ENCODE measurements at places on chromosomes 12 and 14. TPM values are rescaled to one million over a fixed set of nuclear protein-coding genes. Genes with fewer than 3 reads are reported as not detected.
A peak's percentile ranks its signal among the peaks of the same experiment; 100 is the strongest.

DNA sequence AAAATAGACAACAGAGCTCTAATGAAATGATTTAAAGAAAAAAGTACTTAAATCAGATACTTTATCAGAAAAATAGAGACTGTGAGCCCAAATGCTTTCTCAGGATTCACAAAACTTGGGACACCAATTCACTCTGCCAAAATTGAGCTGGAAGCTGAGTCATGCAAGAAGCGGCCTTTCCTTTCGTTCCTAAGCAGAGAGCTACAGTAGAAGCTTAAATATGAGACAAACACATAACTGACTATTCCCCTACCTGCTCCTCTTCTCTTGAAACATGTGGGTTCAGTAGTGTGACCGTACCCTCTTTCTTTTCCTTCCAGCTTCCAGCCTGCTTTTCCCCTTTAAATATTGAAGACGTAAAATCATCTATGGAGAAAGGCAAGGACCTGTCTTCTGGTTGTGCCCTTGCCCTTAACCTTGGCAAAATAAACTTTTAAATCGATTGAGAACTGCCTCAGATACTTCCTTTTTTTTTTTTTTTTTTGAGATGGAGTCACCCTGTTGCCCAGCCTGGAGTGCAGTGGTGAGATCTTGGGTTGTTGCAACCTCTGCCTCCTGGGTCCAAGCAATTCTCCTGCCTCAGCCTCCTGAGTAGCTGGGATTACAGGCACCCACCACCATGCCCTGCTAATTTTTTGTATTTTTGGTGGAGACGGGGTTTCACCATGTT is 4.4 kb upstream of the SDS start:
- DNase-seq, result peak; percentile 75

- peak; percentile 82 for DNase-seq
These were observed 745 bp downstream of the CDCA4 start for GRCh38 chr14:105019861-105020814.

DNA sequence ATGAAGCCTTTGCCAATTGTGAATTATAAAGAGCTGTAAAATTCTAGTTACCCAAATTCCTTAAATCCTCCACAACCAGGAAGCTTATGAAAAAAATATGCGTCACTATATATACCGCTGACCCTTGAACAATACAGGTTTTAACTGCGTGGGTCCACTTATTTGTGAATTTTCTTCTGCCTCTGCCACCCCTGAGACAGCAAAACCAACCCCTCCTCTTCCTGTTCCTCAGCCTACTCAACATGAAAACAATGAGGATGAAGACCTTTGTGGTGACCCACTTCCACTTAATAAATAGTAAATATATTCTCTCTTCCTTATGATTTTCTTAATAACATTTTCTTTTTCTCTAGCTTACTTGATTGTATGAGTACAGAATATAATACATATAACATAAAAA is 42.2 kb downstream of the CMKLR1 start:
- DNase-seq, result no peak

GRCh38 chr14:100849115-100849781 is 23.3 kb downstream of the MEG3 start:
- DNase-seq, result peak; percentile 92

GRCh38 chr12:26696613-26697092 is 136.3 kb downstream of the ITPR2 start:
- DNase-seq, result no peak

DNA sequence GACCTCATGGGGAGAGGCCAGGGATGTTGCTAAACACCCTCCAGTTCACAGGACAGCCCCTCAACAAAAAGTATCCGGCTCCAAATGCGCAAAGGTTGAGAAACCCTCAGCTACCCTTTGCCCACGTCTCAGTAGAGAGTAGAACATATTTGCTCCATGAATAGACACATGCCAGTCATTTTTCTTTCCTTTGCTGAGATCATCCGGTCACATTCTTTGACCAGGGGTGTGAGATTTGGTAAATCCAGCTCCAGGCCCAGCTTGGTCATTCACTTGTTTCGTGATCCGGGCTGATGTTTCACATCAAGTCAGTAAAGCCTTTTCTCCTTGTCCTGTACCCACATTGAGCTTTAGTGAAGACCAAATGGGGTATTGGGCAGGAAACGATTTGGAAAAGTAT is 83.6 kb upstream of the LHX5 start:
- DNase-seq, result no peak

DNA sequence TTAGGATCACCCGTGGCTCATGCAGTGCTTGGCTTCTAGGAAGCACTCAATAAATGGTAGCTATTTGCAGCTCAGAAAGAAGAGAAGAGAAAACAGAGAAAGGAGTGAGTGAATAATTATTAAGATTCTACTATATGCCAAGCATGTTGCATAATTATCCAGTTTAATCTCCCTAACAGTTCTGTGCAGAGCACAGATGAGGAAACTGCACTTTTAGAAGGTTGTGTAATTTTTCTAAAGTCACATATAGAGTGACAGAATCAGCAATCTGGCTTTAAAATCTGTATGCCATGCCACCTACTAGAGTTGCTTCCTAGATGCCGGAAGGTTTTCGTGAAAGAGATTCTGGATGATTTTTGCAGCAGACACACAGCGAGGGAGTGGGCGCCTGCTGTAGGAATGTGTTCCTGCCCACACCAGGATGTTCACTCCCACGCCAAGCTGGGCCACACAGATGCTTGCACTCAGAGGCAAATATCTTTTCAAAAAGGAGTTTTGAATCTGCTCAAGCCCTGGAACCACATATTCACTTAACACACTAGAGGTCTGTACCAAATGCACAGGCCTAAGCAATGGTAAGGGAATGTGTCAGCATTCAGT is 50.2 kb upstream of the SMCO2 start:
- no peak for DNase-seq

DNA sequence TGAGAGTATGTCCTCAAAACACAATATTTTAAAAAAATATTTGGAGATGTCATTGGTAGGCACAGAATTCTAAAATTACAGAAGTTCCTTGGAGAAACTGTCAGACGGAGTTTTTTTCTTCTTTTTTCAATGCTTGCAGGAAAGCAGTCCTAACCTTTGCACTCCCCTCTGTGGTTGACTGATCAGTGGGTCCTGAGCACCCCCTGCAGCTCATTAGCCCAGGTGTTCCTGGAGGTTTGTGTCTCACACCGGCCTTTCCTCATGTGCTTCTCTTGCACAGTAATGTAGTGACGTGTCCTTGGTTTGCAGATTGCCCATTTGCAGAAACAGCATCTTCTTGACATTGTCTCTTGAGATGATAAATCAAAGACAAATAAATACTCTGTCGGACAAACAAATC is 513.0 kb downstream of the TMEM121 start:
- no peak for DNase-seq

DNA sequence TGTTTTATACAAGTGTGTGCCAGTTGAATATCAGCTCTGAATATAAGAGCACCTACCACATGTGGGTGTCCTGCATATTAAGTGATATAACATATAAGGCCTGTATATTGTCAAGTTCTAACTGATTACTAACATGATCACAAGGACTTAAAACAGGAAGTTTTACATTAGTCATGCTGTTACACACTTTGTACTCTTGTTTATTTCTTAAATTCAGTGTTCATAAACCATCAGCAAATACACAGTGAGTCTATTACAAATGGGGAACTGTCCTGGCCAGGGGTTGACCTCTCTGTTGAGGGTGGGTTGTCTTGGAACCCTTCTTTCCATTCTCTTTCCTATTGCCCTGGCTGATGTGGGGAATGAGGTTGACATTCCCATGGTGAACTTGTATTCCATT is 19.1 kb downstream of the HELB start:
- no peak for DNase-seq

DNA sequence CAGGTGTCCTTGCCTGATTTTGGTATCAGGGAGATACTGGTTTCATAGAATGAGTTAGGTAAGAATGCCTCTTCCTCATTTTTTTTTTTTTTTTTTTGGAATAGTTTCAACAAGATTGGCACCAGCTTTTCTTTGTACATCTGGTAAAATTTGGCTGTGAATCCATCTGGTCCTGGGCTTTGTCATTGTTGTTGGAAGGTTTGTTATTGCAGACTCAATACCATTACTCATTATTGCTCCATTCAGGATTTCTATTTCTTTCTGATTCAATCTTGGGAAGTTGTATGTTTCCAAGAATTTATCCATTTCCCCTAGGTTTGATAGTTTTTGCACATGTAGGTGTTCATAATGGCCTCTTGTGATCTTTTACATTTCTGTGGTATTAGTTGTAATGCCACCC is 126.0 kb upstream of the KITLG start:
- no peak for DNase-seq

DNA sequence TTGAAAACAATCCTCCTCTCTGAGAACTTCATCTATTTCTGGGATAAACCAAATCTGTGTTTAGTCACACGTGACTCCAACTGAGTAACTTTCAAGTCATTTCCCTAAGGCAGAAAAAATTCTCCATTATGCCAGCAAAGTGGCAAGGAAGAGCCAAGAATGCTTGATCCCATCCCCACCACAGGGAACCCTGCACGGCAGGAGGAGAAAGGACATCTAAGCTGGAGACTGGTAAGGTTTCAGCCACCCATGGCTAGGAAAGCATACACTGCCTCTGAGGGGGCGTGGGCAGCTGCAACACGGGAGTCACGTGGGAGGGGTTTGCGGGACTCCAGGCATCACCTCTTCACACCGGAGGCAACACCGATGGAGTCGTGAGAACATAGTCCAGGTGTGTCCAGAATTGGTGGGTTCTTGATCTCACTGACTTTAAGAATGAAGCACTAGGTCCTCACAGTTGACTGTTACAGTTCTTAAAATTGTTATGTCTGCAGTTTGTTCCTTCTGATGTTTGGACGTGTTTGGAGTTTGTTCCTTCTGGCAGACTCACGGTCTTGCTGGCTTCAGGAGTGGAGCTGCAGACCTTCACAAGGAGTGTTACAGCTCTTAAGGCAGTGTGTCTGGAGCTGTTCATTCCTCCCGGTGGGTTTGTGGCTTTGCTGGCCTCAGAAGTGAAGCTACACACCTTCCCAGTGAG is 2.7 kb upstream of the SIVA1 start:
- DNase-seq, result no peak

- no peak for DNase-seq
These were observed 52.6 kb downstream of the GALC start for GRCh38 chr14:87940382-87940781.

- peak; percentile 73 for DNase-seq
These were observed 2.0 kb downstream of the DDX51 start for GRCh38 chr12:132141976-132142678.

The GZMH gene
- total RNA-seq, result not detected

The SLC4A8 gene
- 2.9 TPM for total RNA-seq

The GPR65 gene
- total RNA-seq, result under 0.01 TPM

The LRRC10 gene
- total RNA-seq, result not detected
